ENCODE measurements at places on chromosomes 12 and 14.

DNA sequence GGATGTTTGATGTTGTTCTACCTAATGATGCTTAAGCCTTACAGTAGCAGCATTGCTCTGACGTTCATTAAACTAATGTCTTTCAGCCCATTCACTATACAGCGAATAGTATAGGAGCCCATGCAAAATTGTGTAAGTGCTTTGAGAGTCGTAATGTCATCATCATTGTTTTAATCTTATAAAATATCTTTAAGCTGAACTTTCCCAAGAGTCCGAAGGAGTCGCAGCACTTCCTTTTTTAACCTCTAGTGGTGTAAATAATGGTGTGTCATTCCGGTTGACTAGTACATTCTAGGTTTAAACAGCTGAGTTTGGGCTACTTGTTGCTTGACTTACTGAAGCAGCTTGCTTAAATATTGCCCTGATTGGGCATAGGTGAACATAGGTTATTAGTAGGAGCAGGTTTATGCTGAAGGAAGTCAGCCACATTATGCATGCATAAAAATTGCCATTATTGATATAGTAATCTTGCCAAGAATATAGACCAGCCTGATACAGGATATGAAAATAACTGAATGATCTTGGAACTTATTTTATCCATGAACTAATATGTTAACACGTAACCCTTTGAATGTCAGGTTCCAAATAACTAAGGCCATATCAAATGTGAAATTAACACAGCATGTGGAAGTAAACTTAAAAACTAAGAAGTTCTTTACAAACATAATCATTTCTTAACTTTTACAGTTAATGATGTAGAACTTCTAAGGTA lies 2.6 kb downstream of the WNK1 start:
- no peak for DNase-seq

- no peak for DNase-seq
These were observed 26.7 kb upstream of the RIN3 start for GRCh38 chr14:92486881-92487280.

- DNase-seq, result no peak
These were observed 8.5 kb downstream of the WSB2 start for GRCh38 chr12:118052324-118053070.

- no peak for DNase-seq
These were observed 14.0 kb downstream of the CCDC62 start for GRCh38 chr12:122788387-122788786.

DNA sequence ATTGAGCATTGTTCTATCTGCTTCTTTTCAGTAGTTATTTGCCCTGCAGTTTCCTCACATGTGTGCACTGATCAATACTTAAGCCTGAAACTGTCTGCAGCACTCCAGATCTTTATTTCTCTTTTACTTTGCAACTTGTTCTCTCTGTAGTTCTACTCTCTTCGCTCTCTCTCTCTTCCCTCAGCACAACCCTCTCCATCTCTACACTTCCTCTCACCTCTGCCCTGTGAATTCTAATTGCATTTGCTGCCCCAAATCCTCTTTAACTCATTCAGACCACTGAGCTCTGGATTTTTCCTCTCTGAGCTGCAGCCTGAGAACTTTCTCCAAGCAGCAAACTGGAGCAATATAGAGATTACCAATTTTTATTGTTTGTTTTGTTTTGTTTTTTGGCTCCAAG lies 1035.5 kb downstream of the FSCB start:
- DNase-seq, result no peak

DNA sequence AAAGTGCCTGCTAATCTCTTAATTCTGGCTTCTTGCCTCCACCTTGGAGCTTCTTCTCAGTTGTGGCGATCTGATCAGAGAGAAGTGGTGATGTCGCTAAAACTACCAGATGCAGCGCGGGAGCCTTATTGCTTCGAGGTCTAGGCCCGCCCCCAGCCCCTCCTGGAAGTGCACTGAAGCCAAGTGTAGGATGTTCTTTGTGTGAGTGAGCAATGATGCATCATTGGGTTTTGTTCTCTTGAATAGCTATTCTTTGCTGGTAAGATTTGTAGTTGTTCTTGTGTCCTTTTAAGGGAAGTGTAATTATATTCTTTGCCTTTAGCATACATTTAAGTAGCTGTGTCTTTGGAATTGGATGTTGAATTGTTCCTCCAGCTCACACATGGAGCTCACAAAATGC lies 35.8 kb downstream of the MTHFD1 start:
- DNase-seq, result no peak

GRCh38 chr12:124848621-124849380 lies 14.9 kb downstream of the SCARB1 start:
- DNase-seq, result no peak

DNA sequence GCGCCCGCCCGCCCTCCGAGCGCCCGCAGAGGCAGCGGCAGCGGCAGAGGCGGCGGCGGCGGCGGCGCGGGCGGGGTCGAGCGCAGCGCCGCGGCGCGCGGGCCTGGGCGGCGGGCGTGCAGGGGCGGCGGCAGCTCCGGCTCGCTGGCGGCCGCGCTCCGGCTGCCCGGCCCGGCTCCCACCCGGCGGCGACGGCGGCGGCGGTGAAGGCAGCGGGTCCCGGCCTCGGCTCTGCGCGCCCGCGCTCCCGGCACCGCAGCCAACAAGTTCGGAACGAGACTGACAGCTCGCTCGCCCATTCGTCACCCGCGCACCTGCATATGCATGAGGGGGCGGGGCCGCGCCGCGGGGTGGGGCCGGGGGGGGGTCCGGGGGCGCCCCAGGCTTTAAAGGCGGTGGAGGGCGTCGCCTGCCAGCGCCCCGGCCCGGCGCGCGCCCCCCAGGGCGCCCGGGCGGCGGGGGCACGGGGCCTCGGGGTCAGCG lies at the start of gene JAG2:
Gene JAG2 (minus strand): TSS at position 281 of the 483 bp plus-strand sequence. CDS start 356 bp downstream, outside the sequence.
- DNase-seq, result no peak

GRCh38 chr12:48263617-48264016 lies 60.5 kb upstream of the OR10AD1 start:
- DNase-seq, result no peak

DNA sequence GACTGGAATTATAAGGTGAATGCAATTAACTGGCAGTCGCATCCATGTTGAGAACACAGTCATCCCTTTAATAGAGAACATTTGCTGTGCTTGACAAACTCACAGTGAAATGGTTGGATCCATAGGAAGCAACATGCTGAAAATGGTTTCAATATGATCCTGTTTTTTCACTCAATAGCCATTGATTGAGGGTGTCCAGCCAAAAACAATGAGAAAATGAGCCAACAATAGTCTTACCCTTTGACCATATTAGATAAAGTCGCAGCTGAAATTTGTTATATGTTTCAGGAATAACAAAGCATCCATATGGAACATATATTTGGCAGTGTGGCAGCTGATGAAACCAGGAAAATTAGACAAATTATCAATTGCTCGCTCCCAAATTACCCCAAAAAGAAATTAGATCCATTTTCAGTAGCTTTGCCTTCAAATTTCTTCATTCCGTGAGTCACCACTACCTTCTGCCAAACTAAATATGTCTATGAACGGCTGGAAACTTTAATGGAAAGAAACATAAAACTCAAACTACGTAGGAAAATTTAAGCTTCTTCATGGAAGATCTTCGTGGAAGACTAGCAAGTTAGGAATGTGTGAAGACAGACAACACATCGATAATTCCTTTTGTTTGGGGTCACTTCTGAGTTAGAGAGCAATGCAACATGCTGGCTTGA lies 17.4 kb downstream of the IGF1 start:
- DNase-seq, result no peak

GRCh38 chr12:88743946-88744685 lies 163.8 kb upstream of the KITLG start:
- no peak for DNase-seq

- no peak for DNase-seq
These were observed 99.5 kb downstream of the SLC16A7 start for GRCh38 chr12:59695379-59695778.

DNA sequence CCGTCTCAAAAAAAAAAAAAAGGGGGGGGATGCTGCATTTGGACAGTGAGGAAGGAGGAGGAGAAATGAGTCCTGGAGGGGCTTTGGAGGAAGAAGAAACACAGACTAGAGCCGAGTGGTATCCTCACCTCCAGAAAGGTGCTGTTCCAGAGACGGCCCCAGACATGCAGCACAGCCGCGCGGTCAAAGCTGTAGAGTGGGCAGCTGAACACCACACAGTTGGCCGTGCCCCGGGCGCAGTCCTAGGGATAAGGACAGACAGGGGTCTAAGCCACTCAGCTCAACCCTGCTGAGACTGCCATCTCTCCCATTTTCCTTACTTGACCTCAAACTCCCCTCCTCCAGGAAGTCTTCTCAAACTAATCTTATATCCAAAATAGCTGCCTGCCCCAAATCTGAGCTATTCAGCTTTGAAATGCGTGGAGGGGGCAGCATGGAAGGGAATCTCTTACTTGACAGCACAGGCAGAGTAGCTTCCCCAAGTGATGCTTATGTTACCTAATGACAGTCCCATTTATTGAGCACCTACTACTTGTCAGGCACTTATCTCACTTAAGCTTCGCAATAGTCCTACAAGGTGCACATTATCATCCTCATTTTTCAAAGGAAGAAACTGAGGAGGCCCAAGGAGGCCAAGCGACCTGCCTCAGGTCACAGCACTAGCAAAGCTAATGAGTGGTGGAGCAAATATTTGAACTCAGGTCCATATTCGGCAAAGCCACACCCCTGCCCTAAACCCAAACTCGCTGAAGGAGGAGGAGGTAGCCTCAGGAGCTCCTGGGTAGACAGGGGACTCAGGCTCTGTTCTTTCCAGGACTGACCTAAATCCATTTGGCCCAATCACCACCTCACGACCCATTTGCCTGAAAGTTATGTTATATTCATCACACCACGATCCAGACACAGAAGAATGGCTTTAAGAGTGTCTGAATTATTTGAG lies 18.7 kb downstream of the ITGA7 start:
- DNase-seq, result no peak

- no peak for DNase-seq
These were observed 74.1 kb downstream of the PITPNM2 start for GRCh38 chr12:123076604-123077297.

GRCh38 chr14:21275261-21275858 lies 4.5 kb upstream of the RPGRIP1 start:
- DNase-seq, result no peak

DNA sequence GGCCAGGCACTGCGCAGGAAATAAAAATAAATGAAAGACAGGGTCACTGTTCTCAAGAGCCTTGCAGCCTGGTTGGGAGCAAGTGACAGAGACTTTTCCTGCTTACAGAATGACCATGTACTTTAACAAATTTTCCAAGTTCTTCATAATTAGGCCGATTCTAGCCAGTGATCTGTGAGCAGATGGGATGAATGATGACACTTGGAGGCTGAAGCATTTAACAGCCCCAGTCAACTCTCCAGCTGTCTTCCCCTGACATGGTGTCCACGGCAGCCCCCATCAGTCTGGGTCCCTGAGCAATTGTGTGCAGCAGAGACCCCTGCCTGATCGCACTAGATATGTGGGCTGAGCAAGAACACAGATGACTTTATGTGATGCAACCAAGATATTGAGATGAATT lies 198.8 kb downstream of the NTF3 start:
- DNase-seq, result no peak

GRCh38 chr14:80560800-80561657 lies 349.7 kb upstream of the DIO2 start:
- no peak for DNase-seq

DNA sequence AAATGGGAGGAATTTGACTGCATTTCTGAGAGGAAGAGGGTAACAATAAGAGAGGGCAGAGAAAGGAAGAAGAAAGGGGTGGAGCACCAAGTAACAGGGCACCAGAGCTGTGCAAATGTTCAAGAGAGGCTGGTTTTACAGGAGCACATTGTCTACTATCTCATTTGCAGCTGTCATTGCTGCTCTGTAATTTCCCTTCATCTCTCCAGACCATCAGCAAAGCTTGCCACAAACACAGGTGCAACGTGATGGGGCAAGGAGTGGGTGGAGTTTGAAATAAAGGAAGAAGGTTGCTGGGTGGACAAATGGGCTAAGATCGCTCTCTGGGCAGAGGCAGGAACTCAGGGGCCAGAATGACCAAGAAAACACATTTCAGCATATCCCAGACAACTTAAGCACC lies 47.9 kb upstream of the PLEKHG6 start:
- DNase-seq, result no peak

DNA sequence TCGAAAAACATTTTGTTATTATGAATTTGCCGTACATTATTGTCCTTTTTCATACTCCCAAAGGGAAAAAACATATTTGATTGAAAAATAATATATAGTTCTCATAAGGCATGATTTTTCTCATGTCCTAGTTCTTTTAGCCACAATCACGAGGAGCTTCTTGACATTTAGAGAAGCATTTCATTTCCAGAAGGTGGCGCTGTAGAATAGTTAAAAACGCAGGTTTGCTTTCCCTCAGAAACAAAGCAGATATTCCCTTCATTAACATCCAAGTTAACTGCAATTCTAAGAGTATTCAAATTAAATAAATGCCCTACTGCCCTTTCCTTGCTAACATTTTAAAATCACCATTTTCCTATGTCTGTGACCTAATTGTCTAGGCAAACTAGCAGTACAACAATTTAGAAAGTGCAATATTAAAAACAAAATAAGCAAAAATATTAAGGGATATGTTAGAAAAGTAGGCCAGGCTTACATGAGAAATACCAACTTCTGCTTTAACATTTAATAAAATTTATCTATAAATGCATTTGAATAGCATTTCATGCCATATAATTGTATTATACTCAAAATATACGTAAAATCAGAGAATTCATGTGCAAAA lies 10.9 kb upstream of the PIK3C2G start:
- DNase-seq, result peak; percentile 69

DNA sequence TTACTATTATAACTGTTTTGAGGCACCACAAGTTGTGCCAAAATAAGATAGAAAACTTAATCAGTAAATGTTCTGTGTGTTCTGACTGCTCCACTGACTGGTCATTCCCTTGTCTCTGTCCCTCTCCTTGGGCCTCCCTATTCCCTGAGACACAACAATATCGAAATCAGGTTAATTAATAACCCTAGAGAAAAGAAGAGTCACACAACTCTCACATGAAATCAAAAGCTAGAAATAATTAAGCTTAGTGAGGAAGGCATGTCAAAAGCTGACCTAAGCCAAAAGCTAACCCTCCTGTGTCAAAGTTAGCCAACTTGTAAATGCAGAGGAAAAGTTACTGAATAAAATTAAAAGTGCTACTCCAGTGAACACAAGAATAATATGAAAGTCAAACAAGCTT lies 53.8 kb upstream of the CCDC196 start:
- no peak for DNase-seq

GRCh38 chr14:52607061-52607460 lies 54.4 kb downstream of the GPR137C start:
- DNase-seq, result no peak

GRCh38 chr12:120276734-120277133 lies 11.2 kb upstream of the PXN start:
- no peak for DNase-seq

DNA sequence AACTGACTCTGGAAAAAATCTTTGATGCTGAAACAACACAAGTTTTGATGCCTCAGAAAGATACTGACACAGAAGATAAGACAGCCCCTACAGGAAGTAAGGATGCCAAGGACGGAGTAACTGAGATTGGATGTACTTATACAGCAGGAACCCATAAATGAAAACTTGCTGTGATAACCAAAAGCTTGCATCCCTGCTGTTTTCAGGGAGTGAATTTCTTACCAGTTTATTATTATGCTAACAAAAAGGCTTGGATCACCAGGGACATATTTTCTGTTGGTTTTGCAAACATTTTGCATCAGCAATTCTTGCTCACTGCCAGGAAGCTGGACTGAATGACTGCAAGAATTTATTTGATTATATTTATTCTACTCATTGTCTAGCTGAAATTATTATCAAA lies 197.7 kb downstream of the NAV3 start:
- no peak for DNase-seq
